ENCODE measurements at places on chromosomes 4 and X.

- no peak for DNase-seq
Observed at GRCh38 chr4:76984127-76984526, 34.6 kb downstream of the SEPTIN11 start.

GRCh38 chr4:154939851-154940250, 158.8 kb downstream of the RBM46 start:
- DNase-seq = no peak

- DNase-seq = no peak
Observed at GRCh38 chr4:126558596-126558995, 1074.2 kb upstream of the INTU start.

GRCh38 chr4:57689693-57690205, 579.6 kb upstream of the IGFBP7 start:
- DNase-seq = no peak

GRCh38 chrX:38862100-38862499, 60.8 kb downstream of the MID1IP1 start:
- DNase-seq = no peak

Measured in activated T-helper 1 cell treated with anti-CD3 and anti-CD28 coated beads, Interleukin-2, amount 50 U/mL, for 16 hours (primary cell).